Mesenteric fat pad (tissue), 1 donor: ENCODE measurements at places on chromosomes 11 and 22. TPM values are rescaled to one million over a fixed set of nuclear protein-coding genes. Genes with fewer than 3 reads are reported as not detected.

DNA sequence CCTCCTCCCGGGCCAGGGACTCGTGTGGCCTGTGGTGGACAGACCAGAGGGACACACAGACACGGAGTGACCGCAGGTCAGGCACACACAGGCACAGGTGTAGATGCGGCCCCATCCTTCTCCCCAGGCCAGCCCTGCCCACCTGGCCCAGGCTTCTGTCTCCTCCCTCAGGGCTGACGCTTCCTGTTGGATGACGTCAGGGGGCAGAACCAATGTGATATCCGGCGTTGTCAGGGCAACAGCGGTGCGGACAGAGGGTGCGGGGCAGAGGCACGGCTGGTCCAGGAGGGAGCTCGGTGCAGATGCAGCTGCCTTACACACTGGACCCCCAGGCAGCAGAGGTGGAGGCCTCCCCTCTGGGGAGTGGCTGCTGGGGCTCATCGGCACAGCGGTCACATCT is 2.9 kb upstream of the TUBGCP6 start:
- DNase-seq = no peak

The TLCD5 gene
- 2.2 TPM for total RNA-seq

GRCh38 chr22:25197340-25197739 is 2.3 kb upstream of the CRYBB3 start:
- DNase-seq = no peak

DNA sequence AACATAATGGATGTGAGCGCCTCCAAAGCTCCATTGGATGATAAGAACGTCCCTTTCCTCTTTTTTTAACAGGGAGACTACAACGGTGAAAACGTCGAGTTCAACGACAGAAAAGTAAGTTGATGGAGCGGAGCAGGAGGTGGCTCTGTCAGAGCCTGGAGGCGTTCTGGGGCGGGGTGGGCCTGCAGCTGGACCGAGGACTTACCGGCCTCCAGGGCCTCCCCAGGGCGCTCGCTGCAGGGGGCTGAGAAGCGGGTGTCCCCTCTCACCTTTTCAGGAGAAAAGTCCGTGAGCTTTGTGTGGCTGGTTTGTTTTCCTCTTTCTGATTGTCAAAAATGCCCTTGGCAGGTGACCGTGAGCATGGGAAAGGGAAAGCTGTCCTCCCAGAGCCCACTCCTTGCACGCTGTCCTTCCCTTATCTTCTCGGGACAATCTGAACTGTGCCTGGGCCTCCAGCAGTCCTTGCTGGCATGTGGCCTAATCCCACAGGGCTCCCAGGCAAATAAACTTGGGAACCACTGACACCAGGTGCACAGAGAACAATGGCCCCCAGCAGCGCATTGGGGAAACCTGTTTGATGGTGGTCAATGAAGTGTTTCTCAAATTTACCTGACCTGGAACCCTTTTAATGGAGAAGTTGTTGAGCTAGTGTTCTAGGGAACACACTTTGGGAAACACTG is 38.4 kb downstream of the ANO1 start:
- DNase-seq = no peak

DNA sequence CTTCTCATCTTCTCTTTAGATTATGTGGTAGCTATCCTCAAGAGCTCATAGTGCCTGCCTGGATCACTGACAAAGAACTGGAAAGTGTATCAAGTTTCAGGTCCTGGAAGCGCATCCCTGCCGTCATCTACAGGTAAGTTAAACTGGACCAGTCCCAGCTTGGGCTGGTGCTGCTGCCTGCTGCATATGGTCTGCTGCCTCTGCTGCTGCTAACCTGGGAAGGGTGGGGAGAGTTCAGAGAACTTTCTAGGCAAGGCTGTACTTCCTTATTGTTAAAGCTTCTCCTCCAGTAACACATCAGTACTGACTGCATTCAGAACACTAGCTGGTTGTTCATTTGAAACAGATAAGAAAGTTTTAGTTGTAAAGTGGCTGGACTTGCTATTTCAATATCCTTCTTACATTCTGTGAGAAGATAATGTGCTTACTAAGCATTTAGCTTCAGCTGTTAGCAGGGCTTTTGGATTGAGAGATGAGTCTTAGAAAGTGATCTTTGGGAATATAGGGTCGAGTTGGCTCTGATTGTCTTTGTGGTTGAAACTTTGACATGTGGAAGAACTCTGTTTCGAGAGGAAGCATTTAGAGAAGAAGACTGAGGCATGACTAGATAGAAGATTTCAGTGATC is 77.3 kb upstream of the HORMAD2 start:
- DNase-seq = no peak
